AG09319 (cell line): ENCODE measurements at places on chromosomes 4 and X.

DNA sequence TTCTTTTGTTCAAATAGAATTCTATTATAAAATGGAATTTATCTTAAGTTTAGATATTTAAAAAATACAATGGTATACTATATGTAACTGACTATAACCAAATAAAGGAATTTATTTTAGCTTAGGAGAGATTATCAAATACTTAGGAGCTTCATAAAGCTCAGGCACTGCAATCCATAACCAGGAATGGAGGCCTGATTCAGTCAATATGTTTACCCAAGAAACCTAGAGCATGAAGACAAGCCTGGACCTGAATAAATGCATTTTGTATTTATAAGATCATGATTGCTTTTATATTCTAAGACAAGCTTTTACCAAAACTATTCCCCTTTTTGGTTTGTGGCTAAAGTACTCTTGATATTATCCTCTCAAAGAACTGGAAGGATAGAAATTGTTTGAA is 742.6 kb downstream of the FAT4 start:
- no peak for DNase-seq

DNA sequence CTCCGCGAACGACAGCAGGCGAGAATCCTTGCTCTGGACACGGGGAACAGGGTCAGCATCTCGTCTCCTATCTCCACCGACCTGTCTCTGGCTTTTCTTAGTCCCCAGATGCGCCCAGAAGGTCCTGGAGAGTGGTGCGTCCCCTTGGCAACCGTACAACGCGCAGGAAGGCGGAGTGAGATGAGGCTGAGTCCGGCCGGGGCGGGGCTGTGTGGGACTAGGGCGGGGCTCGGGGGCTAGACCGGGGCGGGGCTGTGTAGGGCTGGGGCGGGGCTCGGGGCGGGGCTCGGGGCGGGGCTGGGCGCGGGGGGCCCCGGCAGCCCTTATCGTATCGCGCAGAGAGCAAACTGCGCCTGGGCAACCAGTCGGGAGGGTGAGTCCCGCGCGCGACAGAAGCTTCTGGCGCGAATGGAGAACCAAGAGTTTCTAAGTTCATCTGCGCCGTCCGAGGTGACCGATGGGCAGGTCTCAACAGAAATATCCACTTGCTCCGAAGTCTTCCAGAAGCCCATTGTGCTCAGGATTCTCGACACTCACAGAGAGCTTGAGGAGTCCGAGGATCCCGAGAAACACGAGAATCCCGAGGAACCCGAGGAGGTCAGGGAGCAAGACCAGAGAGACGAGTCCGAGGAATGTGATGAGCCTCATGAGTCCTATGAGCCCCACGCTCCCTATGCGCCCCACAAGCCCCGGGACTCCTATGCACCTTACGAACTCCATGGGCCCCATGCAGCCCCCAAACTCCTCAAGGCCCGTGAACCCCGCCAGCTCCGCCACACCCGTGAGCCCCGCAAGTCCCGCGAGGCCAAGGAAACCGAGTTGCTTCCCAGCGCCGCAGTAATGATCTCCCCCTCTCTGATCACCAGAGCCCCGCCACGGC is 24.9 kb downstream of the ARL9 start:
- peak; percentile 35 for DNase-seq

GRCh38 chr4:159937595-159937994 is 834.7 kb downstream of the RAPGEF2 start:
- DNase-seq: no peak

DNA sequence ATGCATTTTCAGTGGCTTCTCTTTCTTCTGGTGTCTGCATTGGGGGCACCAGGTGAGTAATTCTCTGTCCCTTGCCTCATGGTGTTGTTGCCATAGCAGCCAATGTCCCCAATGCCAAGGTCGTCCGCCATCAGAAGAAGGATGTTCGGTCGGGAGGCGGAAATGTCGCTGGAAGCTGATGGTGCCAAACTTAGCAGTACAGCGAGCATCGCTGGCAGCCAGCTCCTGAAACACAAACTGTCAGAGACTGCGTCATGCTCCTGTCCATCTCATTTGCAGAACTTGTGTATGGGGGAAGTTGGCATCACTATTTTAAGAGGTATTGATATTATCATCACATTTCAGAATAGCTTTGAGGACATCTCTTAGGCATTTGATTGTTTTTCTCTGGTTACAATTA is 29.1 kb upstream of the ARSD start:
- DNase-seq: no peak

GRCh38 chr4:55512922-55513571 is 33.7 kb downstream of the CLOCK start:
- DNase-seq: no peak

DNA sequence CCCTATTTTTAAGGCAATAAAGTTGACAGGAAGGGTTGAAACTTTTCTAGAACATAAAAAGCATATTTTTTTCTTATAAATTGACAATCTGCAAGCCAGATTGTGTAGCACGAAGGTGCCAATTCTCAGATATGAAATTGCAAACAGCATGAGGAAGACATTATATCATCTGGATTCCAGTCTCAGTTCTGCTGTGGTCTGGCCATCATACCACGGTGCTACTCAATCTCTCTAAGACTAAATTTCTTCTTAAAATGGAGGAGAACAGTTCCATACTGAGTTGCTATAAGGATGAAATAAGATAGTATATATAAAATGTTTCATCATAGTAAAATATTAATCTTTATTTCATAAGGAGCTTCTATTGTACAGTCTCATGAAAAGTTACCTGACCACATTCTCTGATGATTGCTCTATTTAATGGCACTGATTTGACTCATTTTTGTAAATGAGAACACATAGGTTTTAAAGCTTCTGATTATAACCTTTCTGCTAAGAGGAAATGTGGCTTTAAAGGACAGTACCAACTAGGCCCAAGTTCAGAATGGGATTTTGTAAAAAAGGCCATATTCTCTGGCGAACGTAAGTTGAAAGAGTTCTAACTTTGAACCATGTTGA is 127.9 kb downstream of the SHROOM3 start:
- no peak for DNase-seq

GRCh38 chr4:108168671-108169523 is at the start of gene LEF1:
Gene LEF1, minus strand, starts transcription at chr4:108168932. Its CDS starts 1,165 bp downstream, at chr4:108167767.
- DNase-seq: no peak

- no peak for DNase-seq
Observed at GRCh38 chr4:83282049-83282535, 2.5 kb downstream of the COQ2 start.

DNA sequence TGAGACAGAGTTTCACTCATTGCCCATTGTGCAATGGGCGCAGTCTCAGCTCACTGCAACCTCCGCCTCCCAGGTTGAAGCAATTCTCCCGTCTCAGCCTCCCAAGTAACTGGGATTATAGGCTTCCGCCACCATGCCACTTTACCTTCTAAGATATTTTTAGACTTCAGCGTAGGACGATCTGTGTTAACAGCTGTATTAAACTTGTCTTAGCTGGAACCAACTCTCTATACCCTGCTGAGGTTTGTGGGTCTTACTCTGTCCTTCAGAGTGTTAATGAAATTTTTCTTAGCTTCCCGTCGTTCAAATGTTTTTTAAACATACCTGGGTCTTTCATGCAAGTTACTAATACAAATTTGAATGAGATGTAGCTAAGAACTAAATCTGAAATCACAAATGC is 14.7 kb downstream of the TMEM165 start:
- no peak for DNase-seq

- no peak for DNase-seq
Observed at GRCh38 chr4:100631281-100631968, 113.6 kb upstream of the EMCN start.

DNA sequence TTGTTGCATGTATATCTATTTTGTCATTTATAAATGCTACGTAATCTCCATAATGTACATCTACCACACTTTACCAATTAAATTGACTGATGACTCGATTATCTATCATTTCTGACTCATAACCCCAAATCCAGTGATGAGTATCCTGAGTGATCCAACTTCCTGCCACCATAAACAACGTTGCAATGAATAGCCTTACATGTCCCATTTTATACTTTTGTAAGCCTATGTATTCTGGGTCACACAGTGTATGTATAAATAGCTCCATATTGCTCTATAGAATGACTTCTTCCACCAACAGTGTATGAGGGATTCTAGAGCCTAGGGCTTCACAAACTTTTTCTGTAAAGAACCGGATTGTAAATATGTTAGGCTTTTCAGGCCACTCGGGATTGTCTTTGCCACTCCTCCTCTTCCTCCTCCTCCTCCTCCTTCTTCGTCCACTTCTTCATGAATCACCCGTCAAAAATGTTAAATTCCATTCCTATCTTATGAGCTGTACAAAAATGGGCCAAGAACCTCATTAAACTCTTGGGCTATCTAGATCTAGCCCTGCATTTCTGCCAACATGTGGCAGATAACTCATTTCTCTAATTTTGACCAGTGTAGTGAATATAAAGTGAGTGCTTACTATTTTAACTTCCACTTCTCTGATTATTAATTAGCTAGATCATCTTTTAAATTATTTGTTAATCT is 672.2 kb upstream of the AMOT start:
- peak; percentile 14 for DNase-seq

- DNase-seq: no peak
Observed at GRCh38 chr4:185542626-185543315, 7.5 kb upstream of the PDLIM3 start.

GRCh38 chrX:130075777-130076176 is 34.5 kb downstream of the ELF4 start:
- DNase-seq: no peak

DNA sequence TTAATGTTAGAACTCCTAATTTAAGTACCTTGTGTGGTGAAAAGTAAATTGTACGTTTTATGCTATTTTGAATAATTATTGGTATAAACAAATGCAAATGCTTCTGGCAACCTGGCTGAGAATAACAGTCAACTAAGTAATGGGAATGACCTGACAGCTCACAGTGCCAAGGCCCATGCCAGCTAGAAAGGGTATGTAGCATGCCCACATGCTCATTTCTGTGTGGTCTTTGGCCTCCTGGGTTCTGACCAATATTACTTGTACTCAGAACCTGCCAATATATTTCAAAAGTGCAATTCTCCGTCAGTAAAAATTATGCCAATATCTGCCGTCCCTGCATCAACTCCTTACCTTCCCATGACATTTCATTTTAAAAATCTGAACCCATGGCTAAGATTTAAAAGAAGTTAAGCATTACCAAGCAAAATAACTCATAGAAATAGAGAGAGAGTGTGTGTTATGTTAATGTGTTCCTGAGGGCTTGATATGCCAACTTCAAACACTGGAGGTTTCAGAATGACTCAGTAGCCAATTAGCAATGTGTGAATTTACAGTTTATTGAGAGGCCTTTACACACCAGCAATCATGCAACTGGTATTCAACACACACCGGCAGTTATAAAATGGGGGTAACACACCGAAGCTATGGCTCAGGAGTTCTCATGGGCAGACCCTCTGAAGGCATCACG is 820.8 kb downstream of the FSTL5 start:
- no peak for DNase-seq

GRCh38 chr4:145260091-145260490 is 79.7 kb upstream of the OTUD4 start:
- no peak for DNase-seq

DNA sequence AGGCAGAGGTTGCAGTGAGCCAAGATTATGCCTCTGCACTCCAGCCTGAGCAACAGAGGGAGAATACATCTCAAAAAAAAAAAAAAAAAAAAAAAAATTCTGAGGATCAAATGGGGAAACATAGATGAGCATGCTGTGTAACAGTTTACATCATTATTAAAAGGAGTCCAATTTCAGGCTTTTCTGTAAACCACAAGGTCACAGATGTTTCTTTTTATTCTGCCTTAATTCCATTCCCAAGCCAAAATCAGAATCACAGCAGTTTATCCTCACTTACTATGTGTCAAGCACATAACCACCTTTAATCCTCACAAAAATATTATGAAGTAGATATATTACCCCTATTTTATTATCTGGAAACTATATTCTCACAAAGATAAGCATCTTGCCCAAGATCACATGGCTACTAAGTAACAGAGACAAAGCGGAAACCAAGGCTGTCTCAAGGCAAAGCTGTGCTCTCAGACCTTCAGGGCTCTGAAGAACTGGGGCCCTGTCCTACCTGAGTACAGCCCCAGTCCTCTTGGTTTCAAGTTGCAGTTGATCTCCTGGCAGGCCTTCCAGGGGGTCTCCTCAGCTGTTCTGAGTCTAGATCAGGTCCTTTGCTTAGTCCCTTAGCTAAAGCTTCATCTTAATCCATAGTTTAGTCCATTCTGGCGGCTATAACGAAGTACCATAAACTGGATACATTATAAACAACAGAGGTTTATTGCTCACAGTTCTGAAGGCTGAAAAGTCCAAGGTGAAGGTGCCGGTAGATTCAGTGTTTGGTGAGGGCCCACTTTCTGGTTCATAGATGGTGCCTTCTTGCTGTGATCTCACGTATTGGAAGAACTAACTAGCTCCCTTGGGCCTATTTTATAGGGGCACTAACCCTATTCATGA is 141.3 kb downstream of the PALLD start:
- peak; percentile 70 for DNase-seq

DNA sequence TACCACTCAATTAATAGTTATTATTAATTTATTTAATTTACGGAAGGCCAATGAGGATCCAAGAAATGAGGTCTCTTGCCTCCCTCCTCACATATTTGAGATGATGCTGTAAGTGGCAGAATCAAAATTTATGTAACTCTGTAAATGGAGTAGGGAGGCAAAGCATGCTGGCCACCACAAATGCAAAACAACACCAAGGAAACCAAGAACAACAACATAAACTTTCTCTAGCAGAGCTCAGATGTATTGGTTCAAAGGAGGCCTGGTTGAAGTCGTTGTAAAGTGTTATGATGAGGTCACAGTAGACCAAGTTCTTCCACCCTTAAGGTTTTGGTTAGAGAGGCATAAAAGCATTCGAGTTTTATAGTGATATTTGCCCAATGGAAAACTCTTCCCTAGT is 194.8 kb upstream of the FAT1 start:
- no peak for DNase-seq

- DNase-seq: no peak
Observed at GRCh38 chr4:38366997-38367396, 297.0 kb upstream of the KLF3 start.

DNA sequence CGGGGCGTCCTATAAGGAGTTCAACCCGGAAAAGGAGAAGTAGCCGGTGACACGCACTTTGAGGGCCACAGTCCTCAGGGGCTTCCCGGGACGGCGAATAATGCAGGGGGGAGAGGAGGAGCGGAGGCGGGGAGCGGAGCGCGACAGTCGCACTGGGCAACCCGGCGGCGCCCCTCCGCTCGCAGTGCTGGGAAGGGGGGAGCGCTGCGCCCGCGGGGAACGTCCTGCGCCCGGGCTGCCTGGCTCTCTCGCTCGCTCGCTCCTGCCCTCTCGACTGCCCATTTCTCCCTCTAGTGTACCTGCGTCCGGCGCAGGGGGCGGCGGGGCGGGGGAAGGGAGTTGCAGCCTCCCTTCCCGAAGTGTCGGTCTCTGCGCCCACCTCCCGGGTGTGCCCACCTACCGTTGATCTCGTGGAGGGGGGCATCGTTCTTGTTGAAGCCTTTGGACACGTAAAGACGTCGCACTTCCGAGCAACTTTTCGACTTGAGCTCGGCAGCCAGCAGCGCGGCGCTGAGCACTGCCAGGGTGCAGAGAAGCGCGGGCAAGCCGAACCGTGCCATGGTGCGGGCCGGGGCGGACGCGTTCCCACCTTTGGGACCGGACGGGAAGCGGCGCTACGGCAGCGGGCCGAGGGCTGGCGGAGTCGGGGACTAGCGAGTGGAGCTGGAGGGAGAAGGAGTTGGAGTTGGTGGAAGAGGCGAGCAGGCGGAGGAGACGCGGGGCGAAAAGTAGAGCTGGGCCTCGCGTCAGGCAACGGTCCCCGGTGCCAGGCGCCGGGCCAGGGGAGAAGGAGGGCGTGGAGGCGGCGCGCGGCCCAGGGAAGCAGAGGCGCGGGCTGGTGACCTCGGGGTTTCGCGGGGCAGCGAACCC is 648 bp downstream of the GPC4 start:
- DNase-seq: no peak

GRCh38 chr4:67106861-67107460 is 438.3 kb downstream of the CENPC start:
- no peak for DNase-seq
